ENCODE measurements at places on chromosomes 2 and 18. TPM values are rescaled to one million over a fixed set of nuclear protein-coding genes. Genes with fewer than 3 reads are reported as not detected.

GRCh38 chr2:237860273-237860935 is 981 bp downstream of the RAMP1 start:
- DNase-seq = peak; percentile 55

DDX18 gene
- polyA plus RNA-seq = 24.1 TPM

- no peak for DNase-seq
Observed at GRCh38 chr2:50995610-50996009, 36.3 kb downstream of the NRXN1 start.

DNA sequence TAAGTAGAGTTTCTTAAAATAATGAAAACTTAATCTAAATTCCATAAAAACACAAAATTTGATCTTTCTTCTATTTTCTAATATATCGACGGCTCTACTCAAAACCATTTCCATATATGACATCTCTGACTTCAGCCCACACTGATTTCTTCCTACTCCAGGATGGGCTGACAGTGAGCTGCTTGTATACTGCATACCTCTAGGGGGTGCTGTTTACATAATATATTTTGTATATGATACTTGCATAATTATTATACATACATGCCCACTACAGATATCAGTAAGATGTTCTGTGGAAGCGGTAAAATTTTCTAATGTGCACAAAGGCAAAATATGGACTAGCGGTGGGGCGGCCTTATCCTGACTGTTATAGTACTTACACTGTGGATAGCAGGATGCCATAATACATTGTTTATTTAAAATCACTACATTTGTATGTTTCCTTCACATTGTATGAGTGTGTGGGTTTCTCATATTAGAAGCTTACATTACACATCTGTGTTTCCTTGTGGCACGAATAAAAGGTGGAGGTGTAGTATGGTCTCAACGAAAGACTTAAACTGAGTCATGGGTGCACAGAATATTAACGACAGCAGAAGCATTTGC is 66.1 kb upstream of the NXPH2 start:
- peak; percentile 47 for DNase-seq

- DNase-seq = no peak
Observed at GRCh38 chr18:10398571-10398970, 55.9 kb upstream of the APCDD1 start.
